Stimulated activated CD4-positive, alpha-beta T cell treated with anti-CD3 and anti-CD28 coated beads, Interleukin-1b, Interleukin-23, amount 100 ng/mL, for 1 hour (primary cell): ENCODE measurements at places on chromosomes 5 and 9.

DNA sequence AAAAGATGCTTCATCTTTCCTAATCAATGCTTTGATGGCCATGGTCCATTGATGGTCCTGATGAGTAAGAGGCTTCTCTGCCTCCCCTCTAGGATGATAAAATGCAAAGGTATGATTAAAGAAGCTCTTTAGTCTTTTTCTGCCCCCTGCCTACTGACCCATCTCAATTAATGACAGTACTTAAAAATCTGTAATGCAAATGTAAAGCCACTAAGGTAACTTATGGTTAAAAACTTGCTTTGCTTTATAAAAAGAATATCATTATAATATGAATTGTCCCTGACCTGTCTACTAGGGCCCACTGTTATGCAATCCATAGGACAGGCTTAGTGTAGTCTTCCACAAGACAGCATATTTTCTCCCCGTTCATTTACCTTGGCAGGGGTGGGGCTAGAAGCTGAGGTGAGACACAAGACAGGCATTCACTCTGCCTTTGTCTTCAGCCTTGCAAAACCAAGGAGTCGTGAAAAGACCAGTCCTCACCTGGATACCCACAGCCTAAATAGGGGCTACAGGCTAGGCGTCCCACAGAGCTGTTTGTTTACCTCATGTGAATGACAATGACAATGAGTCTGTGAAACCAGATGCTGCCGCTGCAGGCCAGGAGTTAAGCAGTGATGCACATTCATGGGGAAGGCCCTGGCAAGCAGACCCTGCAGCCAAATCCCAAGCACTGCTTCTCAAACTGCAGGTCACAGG is 60.4 kb downstream of the BNC2 start:
- no peak for DNase-seq

- no peak for DNase-seq
Observed at GRCh38 chr5:169828385-169828784, 151.9 kb downstream of the INSYN2B start.

DNA sequence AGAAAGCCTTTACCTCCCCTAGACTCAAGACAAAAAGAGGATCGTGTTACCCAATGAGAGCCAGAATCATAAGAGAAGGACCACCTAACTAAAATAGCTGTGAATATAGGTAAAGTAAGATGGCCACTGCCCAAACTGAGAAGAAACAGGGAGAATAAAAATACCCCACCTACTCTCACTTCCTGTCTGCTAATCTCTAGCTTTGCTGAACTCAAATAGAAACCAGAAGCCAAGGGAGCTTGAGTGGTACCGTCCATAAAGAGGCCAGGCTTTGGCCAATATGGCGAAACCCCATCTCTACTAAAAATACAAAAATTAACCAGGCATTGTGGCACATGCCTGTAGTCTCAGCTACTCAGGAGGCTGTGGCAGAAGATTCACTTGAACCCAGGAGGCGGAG is 123.0 kb upstream of the FST start:
- no peak for DNase-seq

DNA sequence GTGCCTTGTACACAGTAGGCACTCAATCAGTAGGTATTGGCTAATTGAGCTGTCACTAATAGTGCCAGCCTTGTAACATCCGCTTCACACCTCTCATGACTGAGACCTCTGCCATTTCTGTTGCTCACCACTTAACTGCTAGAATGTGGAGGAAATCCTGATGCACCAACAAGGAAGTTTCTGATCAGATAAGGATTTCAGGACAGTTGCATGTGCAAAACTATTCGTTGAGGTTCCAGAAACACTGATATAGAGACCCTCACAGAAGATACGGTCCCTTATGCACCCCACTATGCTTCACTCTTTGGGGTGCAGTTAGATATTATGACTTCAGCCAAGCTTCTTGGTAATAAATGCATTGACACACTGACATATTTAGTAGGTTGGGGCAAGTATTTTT is 10.7 kb downstream of the SAP30L start:
- no peak for DNase-seq

GRCh38 chr5:135738564-135738875 is 95.9 kb upstream of the SLC25A48 start:
- no peak for DNase-seq

DNA sequence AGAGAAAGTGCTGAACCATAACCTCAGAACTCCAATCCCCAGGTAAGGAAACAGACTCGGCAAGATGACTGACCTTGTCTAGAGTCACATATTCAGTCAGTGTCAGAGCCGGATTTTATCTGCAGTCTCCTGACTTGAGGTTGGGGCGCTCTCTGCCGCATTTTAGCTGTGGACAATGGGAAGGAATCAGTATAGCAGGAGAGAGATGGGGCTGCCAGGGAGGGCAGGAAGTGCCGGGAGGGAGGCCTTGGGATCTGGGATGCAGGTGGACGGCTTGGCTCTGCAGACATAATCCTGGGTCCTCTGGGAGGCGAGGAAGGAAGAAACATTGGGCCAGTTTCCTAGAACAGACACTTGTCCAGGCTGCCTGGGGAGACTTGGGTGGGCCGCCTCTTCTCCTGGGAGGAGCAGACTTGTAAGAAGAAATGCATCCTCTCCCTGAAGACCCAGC is 39.7 kb upstream of the COL15A1 start:
- no peak for DNase-seq

- no peak for DNase-seq
Observed at GRCh38 chr5:111635916-111636570, 121.0 kb downstream of the NREP start.

DNA sequence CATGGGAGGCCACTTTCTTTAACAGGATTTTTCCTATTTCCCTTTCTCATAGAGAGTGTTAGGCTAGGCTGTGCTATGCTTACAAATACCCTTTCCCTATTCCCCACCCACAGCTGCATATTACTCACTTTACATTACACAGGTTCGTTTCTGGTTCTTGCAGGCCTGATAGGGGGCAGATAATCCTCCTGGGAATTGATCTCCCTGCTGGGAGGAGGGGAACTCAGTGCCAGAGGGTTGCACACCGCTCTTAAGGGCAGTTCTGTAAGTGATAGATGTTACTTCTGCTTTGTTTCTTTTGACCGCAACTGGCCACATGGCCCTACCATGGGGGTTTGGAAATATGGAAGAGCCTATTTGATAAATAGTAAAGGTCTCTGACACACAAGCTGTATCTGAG is 54.0 kb upstream of the NTRK2 start:
- DNase-seq, result no peak

- no peak for DNase-seq
Observed at GRCh38 chr5:33046091-33046490, 335.0 kb downstream of the NPR3 start.

DNA sequence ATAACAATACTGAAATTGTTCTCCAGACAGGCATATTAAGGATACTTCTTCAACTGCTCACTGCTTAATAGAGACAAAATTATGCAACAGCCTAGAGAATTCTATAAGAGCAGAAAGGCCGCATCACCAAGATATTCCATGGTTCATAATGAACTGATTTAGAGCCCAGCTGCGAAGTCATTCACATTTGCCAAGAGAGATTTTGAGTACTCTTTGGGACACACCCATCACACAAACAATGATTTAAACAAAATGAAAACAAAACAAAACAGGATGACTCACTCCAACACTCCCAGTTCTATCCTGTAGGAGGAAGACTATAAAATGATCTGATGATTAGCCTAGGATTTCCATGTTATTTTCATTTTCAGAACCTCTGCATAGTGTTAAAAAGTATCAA is 145.7 kb upstream of the GNA14 start:
- no peak for DNase-seq

GRCh38 chr5:143886096-143886495 is 74.1 kb downstream of the HMHB1 start:
- no peak for DNase-seq

- DNase-seq, result no peak
Observed at GRCh38 chr9:34513567-34514214, 9.1 kb downstream of the ENHO start.

DNA sequence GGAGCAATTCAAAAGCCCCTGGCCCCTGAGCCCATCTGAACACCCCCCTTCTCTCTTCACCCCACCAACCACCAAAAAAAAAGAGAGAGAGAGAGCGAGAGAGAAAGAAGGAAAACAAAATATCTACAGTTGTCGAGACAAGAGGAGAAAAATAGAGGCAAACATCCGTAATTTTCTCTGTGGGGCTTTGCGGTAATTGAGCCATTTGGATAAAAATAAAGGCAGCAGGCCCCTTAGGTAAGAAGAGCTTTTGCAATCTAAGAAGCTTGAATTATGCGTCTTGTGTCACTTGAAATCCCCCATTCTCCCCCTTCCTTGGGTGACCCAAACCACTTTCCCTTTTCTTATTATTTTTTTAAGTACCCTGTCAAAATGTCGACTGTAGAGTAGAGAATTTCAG is 35.5 kb upstream of the FUBP3 start:
- DNase-seq, result no peak

DNA sequence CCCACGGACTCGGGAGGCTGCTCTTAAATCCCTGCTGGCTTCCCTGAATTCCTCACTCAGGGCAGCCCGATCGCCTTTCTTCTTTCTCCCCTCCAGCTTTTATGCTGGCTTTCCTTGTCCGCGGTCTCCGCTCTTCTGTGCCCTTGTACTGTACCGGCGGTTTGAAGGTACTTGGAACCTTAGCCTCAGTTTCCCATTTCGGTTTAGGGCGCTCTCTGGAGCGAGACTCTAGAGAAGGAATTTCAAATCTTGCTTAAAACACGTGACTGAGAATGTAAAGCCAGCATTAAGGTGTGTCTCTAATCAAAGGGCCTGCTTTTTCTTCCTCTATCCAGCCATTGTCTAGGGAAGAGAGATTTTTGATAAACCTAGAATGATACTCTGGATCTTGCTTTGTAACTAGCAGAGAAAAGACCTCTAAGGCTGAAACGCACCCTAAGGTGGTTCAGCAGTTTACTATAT is 650 bp downstream of the GPR107 start:
- no peak for DNase-seq

GRCh38 chr5:159899067-159900049 is 16.9 kb upstream of the ADRA1B start:
- no peak for DNase-seq

DNA sequence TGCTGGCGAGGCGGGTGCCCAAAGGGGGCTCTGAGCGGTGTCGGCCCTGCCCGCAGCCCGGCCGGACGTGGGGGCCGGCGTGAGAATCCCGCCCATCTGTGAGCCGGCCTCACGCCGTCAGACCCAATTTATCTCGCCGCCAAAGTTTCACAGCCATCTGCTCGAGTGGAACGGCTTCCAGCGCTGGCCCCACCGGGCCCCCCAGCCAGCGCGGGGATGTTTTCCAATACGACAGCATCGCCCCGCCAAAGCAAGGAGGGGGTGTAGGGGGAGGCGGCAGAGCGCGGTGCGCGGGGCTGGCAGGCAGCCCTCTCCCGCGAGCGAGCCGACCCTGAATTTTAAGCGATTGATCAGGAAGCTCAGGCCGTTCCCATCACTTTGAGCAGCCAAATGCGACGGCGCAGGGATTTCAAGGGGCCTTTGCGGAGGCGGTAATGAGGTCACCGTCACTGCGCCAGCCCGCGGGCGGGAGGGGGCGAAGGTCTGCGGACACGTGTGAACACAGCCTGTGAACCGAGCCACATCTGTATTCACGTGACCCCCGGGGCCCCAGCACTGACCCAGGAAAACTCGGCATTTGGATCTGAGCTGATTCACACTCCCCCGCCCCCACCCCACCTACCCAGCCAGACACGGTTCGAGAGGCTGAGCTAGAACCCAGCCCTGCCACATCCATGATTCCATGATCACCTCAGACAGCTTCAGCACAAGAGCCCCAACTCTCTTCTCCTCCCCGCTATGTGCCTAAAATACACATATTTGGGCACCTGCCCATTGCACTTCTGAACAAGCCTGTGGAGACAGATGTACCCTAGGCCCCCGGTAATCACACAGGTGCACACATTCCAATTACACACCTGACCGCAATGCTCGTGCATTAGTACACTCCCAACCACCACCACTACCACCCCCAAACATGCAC is 47.8 kb upstream of the PSD2 start:
- no peak for DNase-seq

DNA sequence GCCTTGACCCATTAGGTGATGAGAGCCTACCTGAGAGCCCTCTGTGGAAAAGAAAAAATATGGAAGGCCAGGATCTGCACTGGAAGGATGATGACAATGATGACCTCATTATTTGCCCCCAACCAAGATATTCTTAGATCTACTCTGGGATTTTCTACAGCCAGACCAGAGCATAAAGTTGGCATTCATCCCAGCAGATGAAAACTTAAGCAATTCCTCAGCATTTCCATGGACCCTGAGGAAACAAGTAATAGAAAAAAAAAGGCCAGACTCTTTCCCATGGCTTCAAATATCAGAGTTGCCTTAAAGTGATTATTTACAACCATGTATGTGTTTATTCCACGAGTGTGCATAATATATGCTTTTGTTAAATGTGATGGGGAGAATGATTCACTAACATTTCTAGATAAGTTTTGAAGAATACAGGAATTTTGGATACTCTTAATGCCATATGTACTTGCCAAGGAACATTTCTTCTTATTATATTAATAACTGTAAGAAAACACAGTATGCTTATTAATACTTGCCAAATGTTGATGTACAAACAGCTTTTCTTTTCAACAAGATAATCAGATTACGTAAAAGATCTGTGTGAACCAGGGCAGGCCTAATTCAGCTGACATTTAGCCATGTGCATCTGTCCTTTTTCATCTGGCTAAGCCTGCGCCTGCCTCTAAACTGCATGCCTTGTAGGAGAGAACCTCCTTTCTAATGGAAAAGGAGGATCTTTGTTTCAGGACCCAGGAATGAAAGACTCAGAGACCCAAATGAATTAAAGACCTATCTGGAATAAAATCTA is 94.8 kb downstream of the ARRDC3 start:
- DNase-seq, result no peak

DNA sequence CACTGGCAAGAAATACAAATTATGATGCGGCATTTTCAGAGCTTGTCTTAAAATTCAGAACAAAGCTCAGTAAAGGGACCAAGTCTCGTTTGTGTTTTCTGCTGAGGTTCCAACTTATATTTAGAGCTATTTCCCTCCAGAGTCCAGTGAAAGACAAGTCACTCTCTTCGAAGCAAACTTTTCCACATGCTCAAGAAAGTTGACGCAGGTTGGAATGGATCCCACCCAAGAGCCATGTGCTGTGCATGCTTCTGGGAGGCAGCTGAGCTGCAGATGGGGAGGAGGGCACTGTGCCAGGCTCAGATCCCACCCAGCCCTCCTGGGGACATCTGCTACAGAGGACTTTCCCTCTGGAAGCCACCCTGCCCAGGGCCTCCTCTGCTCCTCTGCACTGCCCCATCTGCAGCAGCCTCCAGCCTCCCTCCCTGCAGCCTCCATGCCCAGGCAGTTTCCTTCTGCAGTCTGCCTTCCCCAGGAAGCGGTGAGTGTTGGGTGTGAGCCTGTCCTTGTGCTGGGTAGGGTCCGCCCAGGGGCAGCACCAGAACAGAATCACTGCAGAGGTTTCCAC is 75.3 kb downstream of the COL23A1 start:
- no peak for DNase-seq
